ENCODE measurements at places on chromosomes 13 and 19.
A peak's percentile ranks its signal among the peaks of the same experiment; 100 is the strongest.

DNA sequence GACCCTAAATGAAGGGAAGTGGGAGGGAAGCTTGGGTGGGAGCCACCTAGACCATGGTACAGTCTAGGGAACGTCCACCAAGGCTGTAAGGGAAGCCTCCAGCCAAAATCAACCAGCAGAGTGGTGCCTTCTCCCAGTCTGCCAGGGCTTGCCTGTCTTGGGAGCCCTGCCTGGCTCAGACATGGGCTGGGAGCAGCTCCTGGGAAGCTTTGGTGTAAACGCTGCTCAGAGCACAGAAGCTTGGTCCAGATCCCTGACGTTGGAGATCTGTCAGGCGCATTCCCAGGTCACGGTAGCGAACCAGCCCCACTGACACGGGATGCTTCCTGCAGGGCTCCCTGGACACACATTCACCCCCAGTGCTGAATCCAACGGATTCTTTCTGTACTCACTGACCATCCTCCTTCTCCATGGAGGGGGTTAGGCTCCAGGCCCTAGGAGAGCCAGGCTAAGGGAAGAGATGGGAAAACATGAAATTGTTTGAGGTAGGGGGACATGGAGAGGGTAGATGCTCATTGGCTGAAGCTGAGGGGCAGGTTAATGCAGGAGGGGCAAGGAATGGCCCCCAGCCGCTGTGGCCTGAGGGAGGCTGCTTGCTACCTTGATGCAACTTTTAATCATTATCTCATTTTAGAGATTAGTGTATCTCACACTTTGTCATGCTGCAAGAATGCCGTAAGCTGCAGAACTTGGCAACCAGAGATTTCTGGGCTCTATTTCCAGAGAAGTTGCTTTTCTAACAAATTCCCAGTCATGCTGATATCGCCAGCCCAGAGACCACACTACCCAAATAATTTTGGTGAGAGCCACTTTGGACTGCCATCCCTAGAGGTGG, 195.8 kb downstream of the UQCRFS1 start:
- no peak for DNase-seq

GRCh38 chr19:44447916-44448674, at the start of gene ZNF229:
TSS of gene ZNF229 (minus strand) at chr19:44448472. CDS start at chr19:44442847, 5,625 bp downstream.
- DNase-seq: no peak

DNA sequence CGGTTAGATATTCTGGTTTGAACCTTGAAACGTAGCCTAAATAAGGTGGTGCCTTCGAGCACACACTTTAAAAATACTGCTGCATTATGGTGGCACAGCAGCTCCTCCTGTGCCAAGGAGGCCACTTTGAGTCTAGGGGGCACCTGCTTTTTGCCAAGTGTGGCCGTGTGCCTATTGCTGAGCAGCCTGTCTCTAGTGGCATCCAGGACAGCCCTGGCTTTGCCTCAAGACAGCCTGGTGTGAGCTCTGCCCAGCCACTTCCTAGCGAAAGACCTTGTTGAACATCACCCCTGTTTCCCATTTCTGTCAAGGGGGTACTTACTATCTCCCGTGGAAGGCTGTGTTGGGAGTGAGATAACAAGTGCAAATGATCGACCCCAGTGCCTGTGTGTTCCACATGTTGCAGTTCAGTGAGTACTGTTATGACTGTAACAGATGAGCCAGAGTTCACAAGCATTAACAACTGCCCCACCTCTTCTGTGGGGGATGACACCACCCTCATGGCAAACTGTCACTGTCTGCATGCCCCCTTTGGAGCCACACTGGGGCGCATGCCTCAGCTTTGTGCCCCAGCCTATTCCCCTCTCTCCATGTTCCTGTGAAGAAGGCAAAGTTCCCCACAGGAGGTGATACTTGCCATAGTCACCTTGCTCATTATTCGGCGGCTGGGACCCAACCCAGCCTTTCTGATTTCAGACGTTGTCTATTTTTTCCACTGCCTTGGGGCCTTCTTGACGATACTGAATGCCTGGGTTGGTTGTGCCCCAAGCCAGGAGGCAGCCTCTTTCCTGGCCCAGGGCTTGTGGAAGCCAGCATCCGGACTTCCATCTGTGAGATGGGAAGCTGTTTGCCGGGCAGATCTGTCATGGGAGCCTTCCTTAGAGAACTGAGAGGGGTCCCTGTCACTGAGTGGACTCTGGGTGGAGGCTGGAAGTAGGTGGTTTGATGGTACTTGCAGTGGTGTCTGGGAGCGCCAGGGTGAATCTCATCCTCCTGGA, 5.4 kb downstream of the GATAD2A start:
- DNase-seq: no peak

DNA sequence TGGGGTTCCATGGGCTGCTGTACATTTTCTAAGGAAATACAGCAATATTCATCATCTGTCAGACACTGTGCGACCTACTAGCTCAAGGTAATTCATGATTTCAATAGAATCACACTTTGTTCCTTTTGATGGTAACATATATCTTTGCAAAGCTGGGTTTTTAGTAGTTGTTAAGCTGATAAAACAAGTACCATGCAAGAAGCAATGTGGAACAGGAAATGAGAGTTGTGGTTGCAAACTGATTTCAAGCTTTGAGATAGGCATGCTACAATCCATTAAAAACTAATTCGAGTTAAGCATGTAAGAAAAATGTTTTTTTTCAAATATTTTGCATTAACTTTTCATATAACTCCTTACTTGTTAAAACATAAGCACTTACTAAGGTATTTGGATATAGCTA, 6.8 kb upstream of the MBNL2 start:
- no peak for DNase-seq

DNA sequence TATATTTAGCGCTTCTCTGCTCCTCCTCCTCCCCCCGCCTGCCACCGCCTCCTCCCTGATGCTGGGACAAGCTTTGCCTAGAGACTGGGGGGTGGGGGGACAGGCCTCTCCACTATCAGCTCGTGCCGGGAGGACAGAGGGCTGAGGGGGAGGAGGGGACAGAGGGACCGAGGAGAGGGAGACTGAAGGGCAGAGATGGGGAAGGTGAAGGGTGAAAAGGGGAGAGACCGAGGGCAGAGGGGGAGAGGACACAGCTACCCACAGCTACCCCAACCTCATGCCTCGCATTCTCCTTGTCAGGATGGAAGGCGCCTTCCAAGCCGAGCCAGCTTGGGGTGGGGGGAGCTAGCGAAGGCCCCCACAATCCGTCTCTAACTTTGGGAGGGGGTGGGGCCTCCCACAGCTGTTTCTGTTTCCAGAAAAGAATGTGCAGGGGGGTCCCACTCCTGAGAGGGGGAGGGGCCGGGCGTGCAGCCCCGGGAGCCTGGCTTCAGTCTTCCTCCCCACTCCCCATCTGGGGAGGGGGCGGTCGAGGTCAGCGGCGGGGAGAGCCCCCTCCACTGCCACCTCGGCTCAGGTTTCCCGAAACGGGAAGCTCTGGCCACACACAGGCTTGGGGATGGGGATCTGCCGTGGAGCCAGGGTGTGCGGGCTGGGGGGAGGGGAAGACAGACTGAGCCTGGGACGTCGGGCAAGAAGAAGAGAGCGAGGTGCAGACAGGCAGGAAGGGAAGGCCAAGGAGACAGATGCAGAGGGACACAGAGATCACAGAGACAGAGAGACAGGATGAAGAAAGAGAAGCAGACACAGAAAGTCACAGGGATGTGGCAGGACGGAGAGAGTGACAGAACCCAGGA, 1.6 kb downstream of the DACT3 start:
- DNase-seq: no peak

DNA sequence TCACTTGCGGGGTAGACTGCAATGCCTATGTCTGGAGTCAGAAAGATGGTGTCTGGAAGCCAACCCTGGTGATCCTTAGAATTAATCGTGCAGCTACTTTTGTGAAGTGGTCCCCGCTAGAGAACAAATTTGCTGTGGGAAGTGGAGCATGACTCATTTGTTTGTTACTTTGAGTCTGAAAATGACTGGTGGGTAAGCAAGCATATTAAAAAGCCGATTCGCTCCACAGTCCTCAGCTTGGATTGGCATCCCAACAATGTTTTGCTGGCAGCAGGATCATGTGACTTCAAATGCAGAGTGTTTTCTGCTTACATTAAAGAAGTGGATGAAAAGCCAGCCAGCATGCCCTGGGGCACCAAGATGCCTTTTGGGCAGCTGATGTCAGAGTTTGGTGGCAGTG, 9.5 kb upstream of the ERVV-1 start:
- no peak for DNase-seq

GRCh38 chr19:2923510-2923909, 21.3 kb downstream of the ZNF77 start:
- no peak for DNase-seq

DNA sequence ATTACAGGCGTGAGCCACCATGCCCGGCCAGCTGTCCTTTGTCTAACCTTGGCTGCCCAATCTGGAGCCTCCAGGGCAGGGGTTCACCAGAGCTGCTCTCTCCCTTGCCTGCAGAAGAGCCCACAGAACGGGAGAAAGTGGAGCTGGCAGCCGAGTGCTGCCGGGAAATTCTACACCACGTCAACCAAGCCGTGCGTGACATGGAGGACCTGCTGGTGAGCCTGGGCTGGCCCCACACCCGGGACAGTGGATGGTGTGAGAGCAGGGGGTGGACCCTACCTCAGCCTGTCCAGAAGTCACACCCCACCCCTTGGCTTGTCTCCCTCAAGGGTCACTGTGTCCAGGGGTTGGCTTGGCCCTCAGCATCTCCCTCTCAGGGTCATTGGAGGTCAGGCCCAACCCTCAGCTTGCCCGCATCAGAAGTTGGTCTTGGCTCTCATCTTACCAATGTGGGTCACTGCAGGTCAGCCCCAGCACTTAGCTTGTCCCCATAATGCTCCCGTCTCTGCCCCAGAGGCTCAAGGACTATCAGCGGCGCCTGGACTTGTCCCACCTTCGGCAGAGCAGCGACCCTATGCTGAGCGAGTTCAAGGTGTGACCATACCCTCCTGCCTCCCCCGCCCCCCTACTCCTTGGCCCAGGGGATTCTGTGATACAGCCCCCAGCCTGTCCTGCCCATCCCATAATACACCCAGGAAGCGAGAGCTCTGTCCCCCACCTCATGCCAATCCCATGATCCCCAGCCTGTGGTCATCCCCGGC, 20.4 kb downstream of the ARHGEF1 start:
- no peak for DNase-seq

DNA sequence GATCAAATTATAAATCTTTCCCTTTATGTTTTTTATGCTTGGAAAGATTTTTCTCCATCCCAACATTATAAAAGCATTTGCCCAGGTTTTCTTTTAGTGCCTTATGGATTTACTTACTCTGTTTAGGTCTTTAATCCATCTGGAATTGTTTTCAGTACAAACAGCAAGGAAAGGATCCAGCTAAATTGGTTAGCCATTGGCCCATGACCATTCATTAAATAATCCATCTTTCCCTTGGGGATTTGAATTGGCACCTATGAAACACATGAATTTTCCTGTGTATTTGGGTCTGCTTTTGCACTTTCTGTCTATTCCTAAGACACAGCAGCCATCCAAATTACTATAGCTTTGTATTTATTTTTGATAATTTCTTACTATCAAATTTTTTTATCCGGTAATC, 28.8 kb upstream of the SHKBP1 start:
- no peak for DNase-seq

DNA sequence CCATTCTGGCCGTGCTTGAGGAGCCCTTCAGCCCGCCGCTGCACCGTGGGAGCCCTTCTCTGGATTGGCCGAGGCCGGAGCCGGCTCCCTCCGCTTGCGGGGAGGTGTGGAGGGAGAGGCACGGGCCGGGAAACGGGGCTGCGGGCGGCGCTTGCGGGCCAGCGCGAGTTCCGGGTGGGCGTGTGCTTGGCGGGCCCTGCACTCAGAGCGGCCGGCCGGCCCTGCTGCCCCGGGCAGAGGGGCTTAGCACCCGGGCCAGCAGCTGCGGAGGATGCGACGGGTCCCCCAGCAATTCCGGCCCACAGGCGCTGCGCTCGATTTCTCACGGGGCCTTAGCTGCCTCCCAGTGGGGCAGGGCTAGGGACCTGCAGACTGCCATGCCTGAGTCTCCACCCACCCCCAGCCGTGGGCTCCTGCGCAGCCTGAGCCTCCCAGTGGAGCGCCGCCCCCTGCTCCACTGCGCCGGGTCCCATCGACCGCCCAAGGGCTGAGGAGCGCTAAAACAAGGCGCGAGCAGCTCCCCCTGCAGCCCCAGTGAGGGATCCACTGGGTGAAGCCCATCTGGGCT, 76.5 kb downstream of the PCDH20 start:
- DNase-seq: no peak

GRCh38 chr19:33812388-33813330, 16.0 kb downstream of the KCTD15 start:
- no peak for DNase-seq

DNA sequence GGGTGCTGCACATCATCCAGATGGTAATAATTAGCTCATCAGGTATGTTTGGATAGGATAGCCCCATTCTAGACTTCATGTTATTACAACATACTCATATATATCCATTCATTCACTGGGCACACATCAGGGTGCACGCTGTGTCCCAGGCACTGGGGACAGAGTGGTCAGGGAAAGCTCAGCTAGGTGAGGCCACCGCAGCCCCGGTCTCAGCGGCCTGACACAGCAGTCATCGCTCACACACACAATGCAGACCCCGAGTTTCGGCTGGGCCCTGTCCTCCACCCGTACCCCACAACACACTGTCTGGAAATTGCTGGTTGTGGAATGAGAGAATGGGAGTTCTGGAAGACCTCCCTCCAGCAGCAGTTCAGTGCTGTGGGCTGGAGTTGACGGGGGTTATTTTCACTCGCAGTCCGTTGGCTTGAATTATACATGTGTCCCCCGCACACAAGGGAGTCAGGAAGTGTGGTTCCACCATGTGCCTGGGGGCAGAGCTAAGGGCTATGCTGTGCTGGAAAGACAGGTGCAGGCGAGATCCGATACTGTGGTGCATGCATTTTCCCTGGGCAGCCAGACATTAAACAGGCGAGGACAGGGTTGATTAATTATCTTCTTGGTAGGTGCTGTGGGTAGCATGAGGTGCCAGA, 257.6 kb downstream of the TEX29 start:
- DNase-seq: no peak

GRCh38 chr13:60066226-60066625, 97.5 kb downstream of the DIAPH3 start:
- no peak for DNase-seq

- no peak for DNase-seq
Measured at GRCh38 chr13:71056581-71056980, 810.4 kb downstream of the DACH1 start.

DNA sequence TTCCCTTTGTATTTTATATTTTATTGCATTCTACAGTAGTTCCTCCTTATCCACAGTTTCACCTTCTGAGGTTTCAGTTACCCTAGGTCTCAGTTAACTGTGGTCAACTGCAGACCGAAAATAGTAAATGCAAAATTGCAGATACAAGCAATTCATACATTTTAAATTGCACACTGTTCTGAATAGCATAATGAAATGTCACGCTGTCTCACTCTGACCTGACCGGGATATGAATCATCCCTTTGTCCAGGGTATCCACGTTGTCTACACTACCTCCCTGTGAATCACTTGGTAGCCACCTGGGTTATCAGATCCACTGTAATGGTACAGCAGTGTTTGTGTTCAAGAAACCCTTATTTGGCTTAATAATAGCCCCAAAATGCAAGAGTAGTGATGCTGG, 325.0 kb downstream of the DNAJC15 start:
- DNase-seq: peak; percentile 18

GRCh38 chr19:42512743-42513304, 15.5 kb downstream of the CEACAM1 start:
- DNase-seq: no peak

All from RCC 7860 (cell line).